ENCODE measurements at places on chromosomes 2 and 18.

DNA sequence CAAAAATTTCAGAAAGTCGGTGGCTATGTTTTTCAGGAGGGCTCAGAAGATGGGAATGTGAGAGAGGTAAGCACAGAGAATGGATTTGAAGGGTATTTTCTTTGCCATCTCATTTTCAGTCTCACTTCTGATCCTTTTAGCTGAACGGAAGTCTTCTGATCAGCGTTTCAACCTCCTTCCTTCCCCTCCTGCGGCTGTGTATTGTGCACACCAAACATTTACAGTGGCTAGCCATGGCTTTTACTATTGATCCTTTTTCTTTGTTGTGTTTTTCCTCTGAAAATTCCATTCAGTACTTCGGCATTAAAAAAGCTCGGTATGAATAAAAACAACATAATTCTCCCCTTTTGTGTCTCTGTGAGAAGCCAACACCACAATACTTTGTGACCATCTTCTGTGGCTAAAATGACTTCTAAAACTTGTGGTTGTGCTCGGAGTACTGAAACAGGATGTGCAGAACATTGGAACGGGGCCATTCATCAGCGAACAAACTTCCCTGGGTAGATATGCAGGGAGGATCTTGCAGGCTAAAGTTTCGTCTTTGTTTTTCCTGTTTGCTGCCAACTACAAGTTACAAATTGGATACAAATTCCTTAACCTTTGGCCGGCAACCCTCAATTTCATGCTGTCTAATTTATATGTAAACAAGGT is 260.8 kb upstream of the FAM98A start:
- no peak for DNase-seq

DNA sequence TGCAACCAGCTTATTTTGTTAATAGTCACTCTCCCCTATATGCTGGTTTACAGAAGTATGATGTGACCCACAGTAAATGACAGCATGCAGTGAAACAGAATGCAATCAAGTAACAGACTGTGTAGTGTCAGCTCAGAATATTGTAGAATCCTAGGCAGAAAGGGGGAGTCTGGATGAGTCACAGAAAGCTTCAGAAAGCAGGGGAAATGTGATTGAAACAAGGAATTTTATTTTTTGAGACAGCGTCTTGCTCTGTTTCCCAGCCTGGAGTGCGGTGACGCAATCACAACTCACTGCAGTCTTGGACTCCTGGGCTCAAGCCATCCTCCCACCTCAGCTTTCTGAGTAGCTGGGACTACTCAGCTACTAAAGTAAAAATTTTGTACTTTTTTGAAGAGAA is 219.9 kb upstream of the FBXO11 start:
- no peak for DNase-seq

DNA sequence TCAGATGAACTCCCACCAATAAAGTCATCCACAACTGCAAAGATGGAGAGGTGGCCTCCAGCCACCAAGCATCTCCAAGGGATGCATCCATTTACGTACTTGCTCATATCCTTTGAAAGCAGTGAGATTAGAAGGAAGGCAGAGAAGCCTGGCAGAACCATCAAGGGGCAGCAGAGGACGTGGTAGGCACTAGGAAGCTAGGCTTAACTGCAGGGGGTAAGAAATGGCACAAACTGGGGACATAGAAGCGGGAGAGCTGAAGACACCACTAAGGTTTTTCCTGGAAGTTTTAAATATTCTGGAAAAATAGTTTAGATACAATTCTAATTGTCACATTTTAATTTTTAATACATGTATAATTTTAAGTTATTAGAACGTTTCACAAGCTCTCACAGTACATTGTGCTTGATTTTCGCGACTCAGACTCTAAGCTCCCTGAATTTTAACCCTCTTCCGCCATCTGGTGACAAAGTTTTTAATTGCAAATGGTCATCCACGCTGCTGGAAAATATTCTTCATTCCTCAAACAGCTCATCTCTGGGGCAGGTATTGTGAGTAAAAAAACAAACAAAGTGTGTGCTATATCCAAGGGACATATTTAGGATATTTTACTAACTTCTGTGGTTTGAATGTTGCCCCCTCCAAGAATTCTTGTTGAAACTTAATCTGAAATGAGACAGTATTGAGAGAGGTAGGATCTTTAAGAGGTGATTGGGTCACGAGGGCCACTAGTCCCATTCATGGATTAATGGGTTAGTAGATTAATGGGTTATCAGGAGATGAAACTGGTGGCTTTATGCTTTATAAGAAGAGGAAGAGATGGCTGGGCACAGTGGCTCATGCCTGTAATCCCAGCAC is 1.6 kb upstream of the PSTPIP2 start:
- DNase-seq, result no peak

- no peak for DNase-seq
Measured at GRCh38 chr2:71130905-71131244, 441 bp downstream of the MPHOSPH10 start.

GRCh38 chr2:38933653-38934052 is 44.0 kb downstream of the ARHGEF33 start:
- DNase-seq, result no peak

DNA sequence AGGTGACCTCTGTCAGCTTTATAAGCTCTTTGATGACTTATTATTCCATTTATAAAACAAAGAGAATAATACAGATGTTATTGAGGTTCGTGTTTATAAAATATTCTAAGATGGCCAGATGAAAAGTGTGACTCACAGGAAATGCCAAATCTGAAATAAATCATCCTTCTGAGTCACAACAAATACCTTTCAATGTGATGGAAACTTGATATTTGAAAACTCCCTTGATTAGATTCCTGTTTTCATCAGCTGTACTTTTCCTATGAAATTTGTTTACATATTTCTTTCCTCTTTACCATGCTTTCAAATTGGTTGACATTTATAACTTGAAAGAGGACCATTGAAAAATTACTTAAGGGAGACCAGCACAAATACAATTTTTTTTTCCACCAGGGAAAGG is 30.6 kb upstream of the PPP1R1C start:
- no peak for DNase-seq

DNA sequence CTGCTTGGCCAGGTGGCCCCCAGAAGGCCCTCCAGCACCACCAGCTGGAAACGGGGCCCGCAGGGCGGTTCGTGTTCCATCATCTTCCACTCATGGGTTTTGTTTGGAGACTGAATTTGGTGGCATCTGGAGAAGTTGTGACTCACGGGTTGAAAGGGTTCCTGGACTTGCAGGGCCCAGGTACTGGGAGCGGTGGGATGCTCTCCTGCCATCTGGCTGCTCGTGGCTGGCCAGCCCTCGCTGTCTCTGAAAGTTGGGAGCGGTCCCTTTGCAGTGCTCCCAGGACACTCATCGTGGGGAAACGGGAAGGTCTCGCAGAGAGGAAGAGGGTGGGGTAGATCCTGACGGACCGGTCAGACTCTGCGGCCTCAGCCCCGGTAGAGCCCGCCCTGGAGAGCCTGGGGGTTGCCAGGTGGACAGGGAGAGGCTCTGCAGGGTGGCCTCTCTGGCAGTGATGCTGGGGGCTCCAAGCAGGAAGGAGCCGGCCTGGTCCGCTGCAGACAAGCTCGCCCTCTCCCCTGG is 47.5 kb downstream of the TWIST2 start:
- no peak for DNase-seq

- DNase-seq, result no peak
Measured at GRCh38 chr2:239296020-239296932, 104.5 kb downstream of the HDAC4 start.

DNA sequence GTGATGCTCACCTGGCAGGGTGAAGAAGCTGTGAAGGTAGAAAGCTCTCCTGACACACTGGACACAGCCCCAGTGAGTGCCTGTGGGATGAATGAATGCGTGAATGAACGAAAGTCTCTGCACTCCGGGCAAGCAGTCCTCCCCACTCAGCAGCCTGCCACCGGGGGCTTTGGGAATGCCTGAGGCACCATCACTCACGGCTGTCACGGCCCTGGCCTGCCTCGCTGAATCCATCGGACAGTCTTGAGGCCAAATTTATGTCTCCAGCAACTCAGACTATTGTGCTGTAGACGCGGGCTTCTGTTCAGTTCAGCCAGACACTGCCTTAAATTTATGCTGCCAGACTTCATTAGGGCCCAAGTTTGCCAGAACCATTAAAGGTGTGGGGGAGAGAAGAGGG is 62.9 kb upstream of the TEX51 start:
- DNase-seq, result no peak

DNA sequence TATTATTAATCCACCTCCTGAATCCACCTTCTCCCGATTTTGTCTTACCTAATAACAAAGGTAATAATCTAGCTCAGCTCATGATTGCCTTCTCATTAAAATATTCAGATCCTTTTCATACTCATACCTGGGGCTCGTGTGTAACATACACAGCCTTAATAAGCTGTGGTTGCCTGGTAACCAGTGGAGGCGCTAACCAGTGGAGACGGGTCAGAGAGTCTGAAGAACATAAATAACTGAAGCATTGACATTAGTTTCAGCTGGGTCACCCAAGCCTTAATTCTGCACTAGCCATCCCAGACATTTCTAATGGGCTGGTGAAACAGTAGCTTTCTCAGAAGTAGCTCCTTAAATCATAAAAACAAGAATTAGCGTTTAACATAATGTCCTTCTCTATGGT is 14.8 kb upstream of the DTNA start:
- no peak for DNase-seq

GRCh38 chr2:2831633-2832032 is 500.6 kb upstream of the MYT1L start:
- DNase-seq, result no peak

DNA sequence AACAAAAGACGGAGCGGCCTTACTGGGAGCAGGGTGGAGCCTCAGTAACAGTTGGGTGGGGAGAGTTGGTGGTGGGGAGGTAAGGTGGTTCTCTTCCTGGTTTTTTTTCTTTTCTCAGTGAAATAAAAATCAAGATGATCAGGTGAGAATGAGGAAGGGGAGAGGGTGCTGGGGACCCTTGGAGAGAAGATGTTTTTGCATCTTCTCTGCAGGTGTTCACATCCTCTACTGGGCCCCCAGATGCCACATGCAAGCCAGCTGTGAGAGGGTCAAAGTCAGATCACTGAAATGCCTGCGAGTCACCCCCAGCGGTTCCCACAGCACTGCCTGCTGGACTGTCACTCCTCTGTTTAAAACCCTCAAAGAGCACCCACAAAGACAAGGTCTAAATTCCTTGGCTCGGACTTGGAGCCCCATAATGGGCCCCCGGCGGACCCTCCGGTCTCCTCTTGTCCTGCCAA is 69.8 kb upstream of the FHL2 start:
- no peak for DNase-seq

- no peak for DNase-seq
Measured at GRCh38 chr2:8241317-8241716, 440.5 kb upstream of the ID2 start.

GRCh38 chr18:902229-902628 is 2.4 kb upstream of the ADCYAP1 start:
- peak; percentile 10 for DNase-seq

DNA sequence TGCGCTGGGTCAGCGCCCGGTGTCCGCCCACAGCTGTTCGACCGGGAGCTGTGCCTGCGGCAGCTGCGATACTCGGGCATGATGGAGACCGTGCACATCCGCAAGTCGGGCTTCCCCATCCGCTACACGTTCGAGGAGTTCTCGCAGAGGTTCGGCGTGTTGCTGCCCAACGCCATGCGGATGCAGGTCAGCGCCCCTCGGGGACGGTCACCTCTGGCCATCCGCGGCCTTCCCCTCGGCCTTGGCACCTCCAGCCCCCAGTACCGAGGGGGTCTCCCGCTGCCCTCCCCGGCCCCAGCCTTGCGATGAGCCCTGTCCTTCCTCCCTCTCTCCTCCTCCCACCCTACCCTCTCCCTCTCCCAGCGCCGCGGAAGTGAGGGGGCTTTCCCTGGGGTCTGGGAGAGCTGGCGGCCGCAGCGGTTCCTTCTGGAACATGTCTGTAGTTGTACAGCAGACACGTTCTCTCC is 53.2 kb upstream of the GPR17 start:
- DNase-seq, result no peak

GRCh38 chr2:98334439-98335078 is 11.7 kb upstream of the CNGA3 start:
- DNase-seq, result peak; percentile 89

- DNase-seq, result no peak
Measured at GRCh38 chr18:33665187-33665586, 87.2 kb downstream of the ASXL3 start.

- no peak for DNase-seq
Measured at GRCh38 chr2:99784946-99785345, 295.1 kb upstream of the REV1 start.

- no peak for DNase-seq
Measured at GRCh38 chr2:204110338-204110741, 173.8 kb downstream of the ICOS start.

GRCh38 chr2:29202819-29203495 is 87.7 kb downstream of the CLIP4 start:
- DNase-seq, result no peak

DNA sequence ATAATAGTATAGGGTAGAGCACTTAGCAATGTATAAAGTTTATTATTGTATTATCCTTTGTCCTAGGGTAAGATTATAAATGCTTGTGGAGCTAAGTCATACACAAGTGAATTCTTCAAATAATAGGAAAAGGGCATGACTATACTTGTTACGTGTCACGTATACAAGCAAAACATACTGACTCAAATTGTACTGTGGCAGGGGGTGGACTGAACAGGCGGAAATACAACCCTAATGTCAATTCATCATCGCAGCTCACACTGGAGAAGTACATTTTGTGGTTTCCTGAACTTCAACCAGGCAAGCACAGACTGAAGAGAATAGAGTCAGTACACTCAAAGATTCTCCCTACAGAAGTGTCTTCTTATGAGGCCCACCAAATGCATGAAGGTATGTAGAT is 201.0 kb downstream of the MBD2 start:
- no peak for DNase-seq

Data from NCI-H187 (cell line).